ENCODE measurements at places on chromosomes 12 and 14.
A peak's percentile ranks its signal among the peaks of the same experiment; 100 is the strongest.

- no peak for DNase-seq
These were observed 124.2 kb downstream of the NPAS3 start for GRCh38 chr14:33062881-33063280.

- DNase-seq: no peak
These were observed 251.1 kb downstream of the MED13L start for GRCh38 chr12:116026346-116026745.

DNA sequence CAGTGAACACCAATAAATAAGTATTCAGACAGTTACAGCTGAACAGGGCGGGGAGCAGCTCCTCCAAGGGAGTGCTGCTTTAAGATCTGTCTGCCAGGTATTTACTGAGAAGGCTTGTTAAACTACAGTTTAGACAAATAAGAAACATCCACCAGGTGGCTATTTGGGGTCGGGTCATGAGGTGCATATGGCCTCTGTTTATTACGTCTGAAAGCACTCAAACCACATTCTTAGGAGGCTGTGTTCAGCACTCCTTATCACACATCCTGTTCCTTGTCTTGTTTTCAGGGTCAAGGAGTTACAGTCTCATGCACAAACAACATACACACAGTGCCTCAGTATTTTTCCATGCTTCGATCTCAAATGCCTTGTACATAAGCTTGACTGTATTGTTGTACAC is 78.8 kb downstream of the KCNMB4 start:
- DNase-seq: no peak

DNA sequence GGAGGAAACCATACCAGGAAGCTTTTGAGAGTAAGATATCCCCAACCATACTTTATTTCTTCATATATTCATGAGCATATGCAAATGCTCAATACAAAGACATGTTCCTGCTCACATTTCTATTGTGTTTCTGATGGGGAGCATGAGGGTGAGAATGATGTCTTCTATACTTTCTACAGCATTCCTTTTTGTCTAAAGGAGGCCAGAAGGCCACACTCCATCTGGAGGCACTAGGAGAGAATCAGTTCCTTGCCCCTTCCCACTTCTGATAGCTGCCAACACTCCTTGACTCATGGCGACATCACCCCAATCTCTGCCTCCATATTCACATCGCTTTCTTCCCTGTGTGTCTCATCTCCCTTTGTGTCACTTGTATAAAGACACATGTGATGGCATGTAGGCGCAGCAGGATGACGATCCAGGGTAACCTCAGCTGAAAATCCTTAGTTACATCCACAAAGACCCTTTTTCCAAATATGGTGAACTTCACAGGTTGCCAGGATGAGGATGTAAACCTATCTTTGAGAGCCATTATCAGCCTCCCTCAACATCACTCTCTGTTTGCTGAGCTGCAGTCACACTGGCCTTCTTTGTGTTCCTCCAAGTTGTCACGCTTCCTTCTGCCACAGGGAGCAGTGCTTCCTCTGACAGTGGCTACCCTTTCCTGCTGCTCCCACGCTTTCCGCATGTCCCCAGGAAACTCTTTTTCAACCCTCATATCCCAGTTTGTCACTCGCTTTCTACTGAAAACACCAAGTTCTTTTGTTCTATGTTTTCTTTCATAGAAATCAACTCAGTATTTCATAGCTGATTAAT is 96.9 kb downstream of the STXBP6 start:
- DNase-seq: no peak

GRCh38 chr12:124754949-124755800 is 108.5 kb downstream of the SCARB1 start:
- peak; percentile 91 for DNase-seq

- no peak for DNase-seq
These were observed 174.2 kb upstream of the PDE3A start for GRCh38 chr12:20194171-20194570.

DNA sequence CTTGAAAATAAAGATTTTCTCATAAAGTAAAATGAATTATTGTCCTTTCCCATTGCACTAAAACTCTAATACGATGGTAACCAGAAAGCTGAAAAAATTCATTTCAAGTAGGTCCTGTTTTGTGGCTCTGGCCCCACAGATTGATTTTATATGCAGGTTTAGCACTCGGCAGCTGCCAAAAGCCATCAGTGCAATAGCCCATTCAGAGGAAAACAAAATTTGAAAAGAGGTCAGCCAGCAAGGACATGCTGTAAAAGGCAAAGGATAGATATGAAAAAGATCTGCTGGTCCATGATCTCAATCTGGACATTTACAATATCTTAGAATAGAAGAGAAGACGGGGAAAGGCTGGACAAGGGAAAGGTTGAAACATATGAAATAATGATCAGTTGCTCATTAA is 414.8 kb upstream of the NOVA1 start:
- DNase-seq: no peak

- peak; percentile 84 for DNase-seq
These were observed 55.3 kb downstream of the VCPKMT start for GRCh38 chr14:50060871-50061663.

GRCh38 chr12:125259178-125259867 is 194.1 kb downstream of the AACS start:
- DNase-seq: no peak

DNA sequence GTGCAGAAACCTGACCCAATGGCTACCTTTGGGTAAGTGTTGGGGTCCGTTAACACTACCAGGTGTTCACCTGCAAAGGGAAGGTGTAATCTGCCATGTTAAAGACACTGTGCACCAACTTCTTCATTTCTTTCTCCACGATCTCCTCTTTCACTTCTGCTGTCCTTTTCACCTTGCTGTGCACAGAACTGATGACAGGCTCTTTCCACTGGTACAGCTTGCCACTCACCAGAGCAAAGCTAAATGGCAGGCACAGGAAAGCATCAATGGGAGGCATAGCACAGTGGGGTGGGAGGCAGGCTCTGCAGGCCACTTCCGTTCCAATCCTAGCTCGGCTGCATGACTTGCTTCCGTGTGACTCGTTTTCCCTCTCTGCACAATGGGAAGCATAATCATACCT is 2.6 kb upstream of the C12orf76 start:
- no peak for DNase-seq

DNA sequence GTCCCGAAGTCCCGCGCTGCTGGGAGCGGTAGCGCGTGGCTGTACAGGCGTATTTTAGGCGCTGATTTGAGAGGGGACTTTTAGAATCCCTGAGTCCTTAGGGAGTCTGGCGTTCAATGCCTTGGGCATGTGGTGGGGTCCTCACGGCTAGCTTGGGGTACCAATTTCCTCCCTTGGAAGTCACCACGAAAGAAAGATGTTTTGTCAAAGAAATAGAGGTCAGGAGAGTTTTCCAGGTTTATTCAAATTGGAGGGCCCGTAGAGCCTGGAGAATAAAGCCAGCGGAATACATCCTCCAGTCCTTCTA is 63.9 kb downstream of the KLHL28 start:
- no peak for DNase-seq

- DNase-seq: peak; percentile 16
These were observed 30.0 kb upstream of the WSCD2 start for GRCh38 chr12:108099073-108099472.

- peak; percentile 8 for DNase-seq
These were observed 6.9 kb upstream of the OR6J1 start for GRCh38 chr14:22650960-22651521.

GRCh38 chr12:123951467-123951866 is 21.2 kb downstream of the CCDC92 start:
- peak; percentile 50 for DNase-seq

- DNase-seq: no peak
These were observed 630 bp downstream of the PLEKHH1 start for GRCh38 chr14:67533754-67534085.

GRCh38 chr12:6326316-6327228 is 15.3 kb downstream of the TNFRSF1A start:
- DNase-seq: no peak

DNA sequence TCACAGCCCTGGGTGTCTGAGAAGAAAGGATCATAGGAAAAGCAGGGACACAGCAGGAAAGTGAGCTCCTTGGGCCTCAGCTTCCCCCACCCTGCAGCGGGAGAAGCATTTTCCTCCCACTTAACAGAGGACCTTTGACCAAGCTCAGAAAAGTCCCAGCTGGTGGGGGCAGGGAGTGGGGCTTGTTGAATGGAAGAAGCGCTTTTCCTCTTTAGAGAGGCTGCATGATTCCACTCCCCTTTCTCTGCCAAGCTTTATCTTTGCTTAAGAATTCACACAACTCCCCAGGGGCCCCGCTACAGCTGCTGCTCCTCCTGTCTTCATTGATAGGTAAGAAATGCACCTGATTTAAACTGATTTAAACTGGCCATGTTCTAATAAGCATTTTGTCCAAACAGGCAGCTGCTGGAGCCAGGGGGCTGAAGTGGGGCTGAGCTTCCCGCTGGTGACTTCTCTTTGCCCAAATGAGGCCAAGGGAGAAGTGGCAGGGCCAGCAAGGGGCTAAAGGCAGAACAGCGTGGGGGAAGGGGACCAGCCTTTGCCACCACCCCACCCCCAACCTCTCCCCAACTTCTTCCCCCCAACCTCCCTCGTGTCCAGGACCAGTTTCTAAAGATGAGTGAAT is 1.7 kb upstream of the PAPLN start:
- DNase-seq: peak; percentile 68

DNA sequence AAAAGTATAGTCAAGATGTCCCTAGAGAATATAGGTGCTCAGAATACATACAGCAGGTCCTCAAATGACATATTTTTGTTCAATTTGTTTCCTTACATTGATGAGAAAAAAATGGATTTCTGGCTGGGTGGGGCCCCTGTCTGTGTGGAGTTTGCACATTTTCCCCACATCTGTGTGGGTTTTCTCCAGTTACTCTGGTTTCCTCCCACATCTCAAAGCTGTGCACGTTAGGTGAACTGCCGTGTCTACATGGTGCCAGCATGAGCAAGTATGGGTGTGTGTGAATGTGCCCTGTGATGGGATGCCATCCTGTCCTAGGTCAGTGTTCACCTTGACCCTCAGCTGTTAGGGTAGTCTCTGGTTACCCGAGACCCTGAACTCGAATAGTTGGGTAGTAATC is 289.1 kb downstream of the GRIN2B start:
- DNase-seq: no peak

GRCh38 chr14:72574715-72575114 is 319.2 kb downstream of the DPF3 start:
- DNase-seq: no peak

- no peak for DNase-seq
These were observed 3.6 kb downstream of the DDX51 start for GRCh38 chr12:132140501-132140900.

GRCh38 chr12:120352117-120352516 is 16.8 kb downstream of the MSI1 start:
- no peak for DNase-seq

DNA sequence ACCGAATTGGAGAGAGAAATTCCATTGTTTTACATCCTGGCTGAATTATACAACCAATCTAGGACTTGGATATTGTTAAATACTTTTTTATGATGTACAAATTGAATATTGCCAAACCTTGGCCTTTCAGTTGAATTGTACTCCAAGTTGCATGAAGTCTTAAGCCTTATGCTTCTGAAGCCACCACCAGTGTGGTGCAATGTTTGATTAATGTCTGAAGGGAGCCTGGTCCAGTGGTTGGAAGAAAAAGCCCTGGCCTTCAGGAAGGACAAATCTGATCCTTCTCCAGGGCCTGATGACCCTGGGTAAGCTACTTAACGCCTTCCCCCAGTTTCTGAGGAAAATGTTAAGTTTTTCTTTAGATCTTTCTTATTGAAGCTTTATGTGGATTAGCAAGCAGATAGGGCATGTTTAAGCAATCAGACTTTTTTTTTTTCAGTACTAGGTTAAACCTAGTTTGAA is 72.0 kb downstream of the PAPOLA start:
- DNase-seq: no peak

GRCh38 chr14:89187501-89187900 is 229.5 kb downstream of the FOXN3 start:
- no peak for DNase-seq

GRCh38 chr12:13046964-13047363 is 2.8 kb downstream of the FAM234B start:
- no peak for DNase-seq

DNA sequence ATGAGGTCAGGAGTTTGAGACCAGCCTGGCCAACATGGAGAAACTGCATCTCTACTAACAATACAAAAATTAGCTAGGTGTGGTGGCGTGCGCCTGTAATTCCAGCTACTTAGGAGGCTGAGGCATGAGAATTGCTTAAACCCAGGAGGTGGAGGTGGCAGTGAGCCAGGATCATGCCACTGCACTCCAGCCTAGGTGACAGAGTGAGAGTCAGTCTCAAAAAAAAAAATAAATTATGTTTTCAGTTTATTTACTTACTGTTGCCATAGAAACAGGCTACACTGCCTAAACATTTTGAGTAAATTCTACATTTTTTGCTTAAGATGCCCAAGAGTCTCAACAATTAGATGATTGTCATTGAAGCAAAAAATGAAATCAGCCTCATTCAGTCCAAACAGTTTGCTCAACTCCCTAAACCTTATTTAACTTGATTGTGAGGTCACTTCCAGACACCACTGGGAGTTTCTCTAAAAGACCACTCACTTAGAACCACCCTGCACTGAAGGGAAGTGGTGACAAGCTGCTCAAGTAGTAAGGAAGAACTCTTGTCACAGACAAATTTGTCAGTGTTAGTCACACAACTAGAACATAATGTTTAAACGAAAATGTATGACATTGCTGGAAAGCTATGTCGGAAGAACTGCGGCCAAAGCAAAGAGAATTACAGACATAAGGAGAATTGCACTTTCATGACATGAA is 9.8 kb upstream of the GNPNAT1 start:
- no peak for DNase-seq

DNA sequence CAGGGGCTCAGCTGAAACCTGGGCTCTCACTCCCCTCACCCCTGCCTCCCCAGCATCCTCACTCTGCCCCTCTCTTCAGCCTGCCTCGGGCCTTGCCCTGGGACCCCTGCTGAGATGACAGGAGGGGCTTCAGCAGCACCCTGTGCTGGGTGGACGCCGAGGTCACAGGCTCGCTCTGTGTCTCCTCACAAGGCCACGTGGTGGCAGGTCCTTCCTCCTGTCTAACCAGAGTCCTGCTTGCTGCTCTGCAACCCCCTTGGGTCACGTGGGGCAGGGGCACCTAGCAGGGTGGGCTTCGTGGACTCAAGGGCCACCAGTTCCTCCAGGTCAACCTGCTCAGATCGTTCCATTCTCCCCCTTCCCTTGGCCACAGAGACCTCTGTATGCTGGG is 90.4 kb downstream of the TMEM121 start:
- no peak for DNase-seq

DNA sequence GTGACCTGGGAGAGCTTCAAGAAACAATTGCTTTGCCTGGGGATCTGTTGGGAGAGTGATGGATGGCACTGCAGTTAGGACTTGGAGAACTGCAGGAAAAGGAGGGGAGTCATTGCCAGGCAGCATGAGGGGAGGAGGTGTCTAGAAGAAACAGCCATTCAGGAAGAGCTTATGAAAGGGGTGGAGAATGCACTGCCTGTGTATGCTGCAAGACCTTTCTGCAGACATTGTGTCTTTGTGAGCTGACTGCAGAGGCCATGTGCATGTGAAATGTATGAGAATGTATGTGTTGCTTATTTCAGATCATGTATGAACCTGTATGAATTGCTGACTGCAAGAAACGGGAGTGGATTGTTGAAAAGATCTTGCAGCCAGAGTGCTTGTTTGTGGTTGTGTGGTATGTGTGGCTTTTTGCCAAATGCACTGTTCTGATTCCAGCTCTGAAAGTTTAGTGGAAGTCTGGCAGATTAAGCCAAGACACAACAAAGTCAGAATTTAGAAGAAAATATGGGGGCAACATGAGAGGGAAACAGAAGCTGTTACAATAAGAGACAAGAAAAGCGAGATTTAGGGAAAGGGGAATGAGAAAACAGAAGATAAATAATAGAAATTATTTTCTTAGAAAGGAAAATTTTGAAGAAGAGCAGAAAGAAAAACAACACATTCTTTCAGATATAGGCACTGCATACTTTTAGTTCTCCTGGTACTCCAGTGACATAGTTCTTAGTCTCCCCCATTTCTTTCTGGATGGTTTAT is 9.8 kb upstream of the RIMKLB start:
- peak; percentile 78 for DNase-seq

Data from coronary artery (tissue), 2 donors.